ENCODE measurements at places on chromosomes 16 and 17.

GRCh38 chr16:51542981-51543815 lies 392.1 kb upstream of the SALL1 start:
- no peak for DNase-seq

- no peak for DNase-seq
These were observed 351.2 kb upstream of the EEF2KMT start for GRCh38 chr16:5448798-5449197.

GRCh38 chr16:20812510-20812909 lies 6.2 kb downstream of the REXO5 start:
- no peak for DNase-seq

GRCh38 chr17:20210180-20210579 lies 201.0 kb downstream of the SPECC1 start:
- DNase-seq, result no peak

- peak; percentile 37 for DNase-seq
These were observed 8.6 kb downstream of the SLC7A5 start for GRCh38 chr16:87860553-87861299.

DNA sequence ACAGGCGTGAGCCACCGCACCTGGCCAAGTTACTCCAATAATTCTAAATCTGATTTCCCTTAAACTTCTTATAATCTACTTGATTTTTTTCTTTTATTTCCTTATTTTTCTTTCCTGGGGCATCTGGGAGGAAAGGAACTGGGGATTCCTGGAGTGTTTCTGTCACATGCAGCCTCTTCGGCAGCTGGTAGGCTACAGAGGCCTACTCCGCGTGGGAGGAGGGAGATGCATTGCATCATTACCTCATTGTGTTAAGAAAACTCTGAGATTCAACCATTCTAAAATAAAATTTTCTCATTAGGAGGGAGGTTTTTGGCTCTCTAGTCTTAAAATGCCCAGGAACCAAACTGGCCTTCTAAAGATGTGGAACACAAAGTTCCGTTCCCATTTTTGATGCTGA lies 64.0 kb downstream of the SOX9 start:
- no peak for DNase-seq

DNA sequence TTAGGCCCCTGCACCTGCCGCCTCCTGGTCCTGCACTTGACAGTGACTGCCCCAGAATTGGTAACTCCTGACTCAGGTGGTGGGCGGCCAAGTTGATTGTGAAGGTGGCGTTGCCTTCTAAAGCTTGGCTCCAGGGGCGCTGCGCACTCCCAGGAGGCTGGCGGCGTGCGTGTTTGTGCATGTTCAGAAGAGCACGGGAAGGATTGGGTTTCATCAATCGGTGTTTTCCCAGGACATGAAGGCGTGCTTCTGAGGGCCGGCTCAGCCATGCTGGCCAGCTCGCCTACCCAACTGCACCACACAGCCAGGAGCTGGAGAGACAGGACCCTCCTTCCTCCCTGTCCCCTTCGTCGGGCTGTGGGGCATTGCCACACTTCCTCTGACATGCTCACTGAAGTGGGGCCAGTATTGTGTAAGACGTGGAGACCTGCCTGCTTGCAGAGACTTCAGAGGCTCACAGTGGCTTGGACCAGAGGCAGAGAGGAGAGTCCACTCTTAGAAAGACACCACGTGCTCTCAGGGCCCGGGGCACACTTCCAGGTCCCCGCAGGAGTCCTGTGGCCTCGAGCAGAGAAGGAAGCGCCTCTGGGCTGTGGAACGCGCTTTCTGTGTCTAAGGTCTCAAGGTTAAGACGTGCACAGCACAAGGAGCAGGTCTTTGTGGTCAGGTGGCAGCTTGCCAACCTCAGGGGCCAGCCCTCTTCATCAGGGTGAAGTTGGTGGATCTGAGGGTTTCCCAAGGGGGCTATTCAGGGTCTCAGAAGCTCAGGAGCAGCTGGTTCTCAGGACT lies 2.8 kb downstream of the RAB40C start:
- no peak for DNase-seq

- DNase-seq, result no peak
These were observed 137.2 kb downstream of the C16orf78 start for GRCh38 chr16:49510654-49511305.

DNA sequence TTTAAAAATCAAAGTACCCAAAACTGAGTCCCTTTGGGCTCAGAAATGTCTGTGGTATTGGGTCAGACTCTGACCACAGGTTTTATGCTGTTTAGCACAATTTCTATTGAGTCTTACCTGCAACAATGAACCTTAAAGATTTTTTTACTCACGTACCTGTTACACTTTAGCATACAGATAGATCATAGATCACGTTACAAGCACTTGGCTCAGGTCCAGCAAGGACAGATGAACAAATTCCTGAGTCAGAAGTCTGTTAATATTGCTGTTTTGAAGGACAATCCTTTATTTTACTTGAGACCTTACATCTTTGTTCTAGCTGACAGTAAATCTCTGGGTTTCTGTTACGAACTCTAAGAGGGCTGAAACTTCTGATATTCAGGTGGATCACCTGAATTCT lies 12.8 kb downstream of the SLC7A6OS start:
- DNase-seq, result no peak

DNA sequence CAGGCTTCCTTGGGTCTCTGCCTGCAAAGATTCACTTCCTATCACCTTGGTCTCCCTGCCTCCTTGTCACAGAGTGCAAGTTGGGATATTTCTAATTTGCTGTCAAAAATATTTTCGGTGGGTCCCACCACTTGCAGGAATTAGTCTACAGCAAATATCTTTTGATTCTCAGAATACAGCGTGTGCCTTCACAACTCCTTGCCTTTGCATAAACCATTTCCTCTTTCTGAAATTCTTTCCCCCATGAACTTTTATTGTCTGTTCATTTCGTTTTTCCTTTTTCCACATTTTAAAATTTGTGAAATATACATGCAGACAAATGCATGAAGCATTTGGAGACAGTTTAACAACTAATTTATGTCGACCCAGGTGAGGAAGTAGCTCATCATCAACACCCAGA lies 60.0 kb downstream of the HS3ST3B1 start:
- DNase-seq, result no peak

DNA sequence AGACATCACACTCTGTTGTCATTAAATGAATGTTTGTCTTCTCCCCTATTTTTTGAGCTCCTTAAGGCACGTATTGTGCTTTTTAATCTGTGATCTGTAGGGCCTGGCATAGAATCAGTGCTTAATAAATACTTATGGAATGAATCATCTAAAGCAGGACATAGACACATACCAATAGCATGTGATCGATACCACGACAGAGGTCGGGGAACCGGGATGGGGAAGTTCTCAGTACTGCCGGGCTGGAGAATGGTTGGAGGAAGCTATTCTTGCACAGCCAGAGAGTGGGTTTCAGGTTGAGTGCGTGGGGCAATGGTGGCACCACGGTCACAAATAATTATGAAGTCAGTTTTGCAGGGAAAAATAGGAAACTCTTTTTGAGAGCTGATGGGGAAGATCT lies 26.8 kb downstream of the NLRP1 start:
- peak; percentile 24 for DNase-seq

- DNase-seq, result no peak
These were observed 5.2 kb downstream of the SNX20 start for GRCh38 chr16:50675686-50676610.

GRCh38 chr16:61128545-61129323 lies 907.5 kb downstream of the CDH8 start:
- no peak for DNase-seq

DNA sequence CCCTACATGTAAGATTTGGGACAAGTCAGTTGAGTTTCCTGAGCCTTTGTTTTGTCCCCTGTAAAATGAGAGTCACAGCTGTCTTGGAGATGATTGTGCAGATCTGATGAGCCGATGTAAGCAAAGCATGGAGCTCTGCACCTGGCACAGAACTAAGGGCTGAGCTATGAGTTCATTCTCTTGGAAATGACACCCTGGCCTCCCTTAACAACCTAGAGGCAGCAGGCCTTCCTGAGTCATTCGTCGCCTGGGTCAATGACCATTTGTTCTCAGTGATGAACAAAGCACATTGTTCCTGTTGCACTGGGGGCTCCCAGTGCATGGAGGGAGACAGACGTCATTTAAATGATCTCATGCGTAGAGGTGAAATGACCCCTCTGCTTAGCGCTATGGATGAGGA lies 62.8 kb upstream of the GCSH start:
- no peak for DNase-seq

DNA sequence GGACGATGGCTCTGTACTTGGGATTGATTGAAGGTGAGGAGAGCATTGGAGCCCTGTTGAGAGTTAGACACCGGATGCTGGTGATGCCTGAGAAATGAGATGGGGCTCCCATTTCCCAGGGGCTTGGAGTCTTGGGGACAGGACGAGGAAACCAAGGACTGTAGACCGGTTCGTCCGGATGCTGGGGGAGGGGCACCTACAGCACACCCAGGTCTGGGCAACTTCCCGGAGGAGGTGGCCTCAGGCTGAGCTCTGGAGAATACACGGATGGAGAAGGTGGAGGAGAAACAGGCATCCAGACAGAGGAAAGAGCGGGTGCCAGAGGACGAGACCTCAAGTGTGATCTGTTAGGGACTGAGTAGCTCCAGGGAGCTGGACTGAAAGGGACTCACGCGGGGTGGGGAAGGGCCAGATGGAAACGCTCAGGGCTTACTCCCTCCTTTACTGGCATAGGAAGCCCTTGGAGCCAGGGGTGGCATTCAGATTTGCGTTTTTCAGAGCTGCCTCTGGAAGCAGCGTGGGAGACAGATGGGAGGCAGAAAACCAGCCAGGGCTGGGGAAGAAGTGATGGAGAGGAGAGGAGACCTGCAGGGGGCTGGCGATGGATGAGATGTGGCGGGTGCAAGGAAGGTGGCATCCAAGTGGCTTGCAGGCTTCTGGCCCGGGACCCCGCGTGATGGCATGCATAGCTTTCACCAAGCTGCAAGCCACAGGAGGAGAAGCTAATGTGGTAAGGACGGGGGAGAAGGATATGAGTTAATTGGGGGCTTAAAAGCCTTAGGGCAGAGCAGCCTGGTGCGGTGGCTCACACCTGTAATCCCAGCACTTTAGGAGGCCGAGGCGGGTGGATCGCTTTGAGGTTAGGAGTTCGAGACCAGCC lies 8.3 kb downstream of the C1QTNF1 start:
- DNase-seq, result no peak

DNA sequence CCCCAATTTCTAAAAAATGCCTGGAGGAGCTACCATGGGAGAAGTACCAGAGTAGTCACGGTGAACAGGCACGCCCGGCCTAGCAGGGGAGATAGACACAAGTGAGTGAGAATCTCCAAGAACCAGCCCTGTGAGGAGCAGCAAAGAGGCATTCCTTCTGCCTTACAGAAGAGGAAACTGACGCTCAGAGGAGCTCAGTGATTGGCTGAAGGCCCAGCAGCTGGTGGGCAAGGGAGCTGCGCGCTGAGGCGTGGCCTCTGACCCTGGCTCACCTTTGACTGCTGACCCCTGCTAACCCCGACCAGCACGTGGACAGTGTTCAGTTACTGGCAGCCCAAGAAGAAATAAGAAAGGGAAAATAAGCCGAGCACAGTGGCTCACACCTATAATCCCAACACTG lies 1.8 kb downstream of the C16orf96 start:
- no peak for DNase-seq

GRCh38 chr16:30075503-30076275 lies at the start of gene PPP4C:
Gene PPP4C (plus strand): TSS chr16:30075994. CDS start chr16:30076378, 384 bp downstream.
- DNase-seq, result peak; percentile 73

GRCh38 chr17:61065263-61065773 lies 334.3 kb upstream of the TBX2 start:
- peak; percentile 31 for DNase-seq

GRCh38 chr16:62130101-62130500 lies 93.9 kb upstream of the CDH8 start:
- no peak for DNase-seq

DNA sequence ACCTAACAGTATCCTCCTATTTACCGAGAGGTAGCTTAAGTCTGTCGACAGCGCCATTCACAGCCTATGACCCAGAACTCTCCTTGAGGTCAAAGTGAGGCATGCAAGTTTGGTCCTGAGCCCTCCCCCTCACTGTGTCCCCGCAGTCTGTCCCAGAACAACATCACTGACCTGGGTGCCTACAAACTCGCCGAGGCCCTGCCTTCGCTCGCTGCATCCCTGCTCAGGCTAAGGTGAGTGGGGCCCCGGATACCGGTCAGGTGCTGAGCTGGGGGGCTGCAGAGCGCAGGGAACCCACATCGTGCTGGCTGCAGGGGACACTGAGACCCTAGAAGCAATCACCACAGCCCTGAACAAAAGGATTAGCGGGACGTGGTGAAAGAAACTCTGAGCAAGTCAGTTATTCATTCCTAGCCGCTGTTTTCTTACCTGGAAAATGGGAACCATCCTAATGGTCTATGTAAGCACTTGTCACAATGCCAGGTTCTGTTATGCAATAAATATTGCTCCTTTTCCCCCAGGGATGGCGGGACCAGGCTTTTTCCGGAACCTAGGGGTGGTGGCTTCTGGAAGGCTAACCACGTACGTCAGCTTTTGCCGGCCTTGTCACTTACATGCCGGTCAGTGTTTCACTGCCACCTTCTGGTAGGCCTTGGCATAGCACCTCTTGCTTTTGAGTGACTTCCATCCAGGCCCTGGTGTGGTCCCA lies 23.8 kb downstream of the DEXI start:
- peak; percentile 75 for DNase-seq

GRCh38 chr16:57645691-57646387 lies 17.4 kb downstream of the ADGRG1 start:
- DNase-seq, result no peak

GRCh38 chr17:31489295-31490018 lies 98.0 kb downstream of the RAB11FIP4 start:
- DNase-seq, result no peak

GRCh38 chr17:79075446-79075750 lies 774 bp downstream of the ENGASE start:
- no peak for DNase-seq

DNA sequence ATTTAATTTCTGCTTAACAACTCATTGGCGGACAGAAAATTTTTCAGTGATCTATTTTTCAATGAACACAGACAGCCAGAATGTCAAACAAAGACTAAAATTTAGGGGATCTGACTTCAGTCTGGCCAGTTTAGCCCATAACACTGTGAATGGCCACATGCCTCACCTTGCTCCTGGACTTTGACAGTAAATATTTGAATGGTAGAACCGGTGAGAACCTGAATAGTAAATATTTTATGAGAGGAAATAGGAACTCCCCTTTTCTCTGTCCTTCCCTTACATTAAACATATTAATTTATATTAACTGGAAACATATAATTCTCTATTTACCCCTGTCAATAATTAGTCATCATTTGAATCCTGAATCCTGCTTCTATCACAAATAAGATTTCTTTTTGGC lies 942.1 kb downstream of the KCNJ2 start:
- no peak for DNase-seq

DNA sequence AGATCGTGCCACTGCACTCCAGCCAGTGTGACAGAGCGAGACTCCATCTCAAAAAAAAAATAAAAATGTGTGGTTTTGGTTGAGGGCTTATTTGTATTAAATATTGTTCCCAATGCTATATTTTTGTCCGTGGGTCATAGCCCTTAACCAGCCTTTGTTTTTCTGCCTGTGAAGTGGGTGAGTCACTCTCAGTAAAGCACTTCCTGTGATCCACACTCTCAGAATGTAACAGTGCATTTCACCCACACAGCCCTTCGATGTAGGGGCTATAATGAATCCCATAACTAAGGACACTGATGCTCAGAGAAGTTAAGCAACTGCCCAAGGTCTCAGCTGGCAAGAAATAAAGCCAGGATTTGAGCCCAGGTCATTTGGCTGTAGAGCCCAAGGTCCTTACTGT lies 34.7 kb upstream of the POLR3E start:
- DNase-seq, result no peak
